Hair follicular keratinocyte (primary cell): ENCODE measurements at places on chromosomes 2 and 18. TPM values are rescaled to one million over a fixed set of nuclear protein-coding genes. Genes with fewer than 3 reads are reported as not detected.

The PHOSPHO2 gene
- total RNA-seq = 3.0 TPM in 2 replicates

The CHRND gene
- total RNA-seq = not detected in 2 replicates

The POMC gene
- 0.19 TPM in 1 of 2 replicates, not detected in the other for total RNA-seq

The NAT8 gene
- total RNA-seq = not detected in 2 replicates

The IMPACT gene
- total RNA-seq = 24.2 and 41.9 TPM in 2 replicates

The ICOS gene
- not detected in 2 replicates for total RNA-seq

The YES1 gene
- 214 and 220 TPM in 2 replicates for total RNA-seq

The MEX3C gene
- total RNA-seq = 38.6 and 52.6 TPM in 2 replicates

The KLHL30 gene
- total RNA-seq = 0.04 TPM in 1 of 2 replicates, not detected in the other

The NEUROD1 gene
- total RNA-seq = not detected in 2 replicates

The ACADL gene
- not detected in 2 replicates for total RNA-seq

The ACVR2A gene
- 2.7 and 2.8 TPM in 2 replicates for total RNA-seq

The IL1F10 gene
- total RNA-seq = 0.08 and 1.3 TPM in 2 replicates

The HS1BP3 gene
- 27.4 and 27.8 TPM in 2 replicates for total RNA-seq

The RNF181 gene
- 158 and 222 TPM in 2 replicates for total RNA-seq

The OR6B2 gene
- not detected in 2 replicates for total RNA-seq

The POTEJ gene
- not detected in 2 replicates for total RNA-seq

The AP1S3 gene
- 16.3 and 19.0 TPM in 2 replicates for total RNA-seq

The NYAP2 gene
- total RNA-seq = not detected in 2 replicates

The B3GNT7 gene
- 0.34 and 0.47 TPM in 2 replicates for total RNA-seq

The MSTN gene
- total RNA-seq = not detected in 2 replicates

The UXS1 gene
- 44.7 and 54.2 TPM in 2 replicates for total RNA-seq

The TFPI gene
- total RNA-seq = 1.4 and 2.3 TPM in 2 replicates

The TNP1 gene
- total RNA-seq = not detected in 2 replicates

The VRK2 gene
- total RNA-seq = 19.6 and 31.6 TPM in 2 replicates

The GLI2 gene
- total RNA-seq = 0.39 TPM in 1 of 2 replicates, not detected in the other

The GPC1 gene
- total RNA-seq = 122 and 162 TPM in 2 replicates

The COLEC12 gene
- 0.38 TPM in 1 of 2 replicates, not detected in the other for total RNA-seq

The AQP4 gene
- not detected in 2 replicates for total RNA-seq

The TRIM43 gene
- total RNA-seq = not detected in 2 replicates

The EMILIN1 gene
- 4.0 and 4.5 TPM in 2 replicates for total RNA-seq

The PROKR1 gene
- total RNA-seq = not detected in 2 replicates

The MDH1B gene
- 0.16 TPM in 1 of 2 replicates, not detected in the other for total RNA-seq

The SLC5A7 gene
- not detected in 2 replicates for total RNA-seq

The TMEM37 gene
- 0.19 TPM in 1 of 2 replicates, not detected in the other for total RNA-seq

The NXPH2 gene
- total RNA-seq = 0.27 TPM in 1 of 2 replicates, not detected in the other

The SLC38A11 gene
- not detected in 2 replicates for total RNA-seq

The BCS1L gene
- total RNA-seq = 45.3 and 62.5 TPM in 2 replicates

The C2orf15 gene
- total RNA-seq = 0.16 and 2.3 TPM in 2 replicates

The TGFA gene
- total RNA-seq = 107 and 194 TPM in 2 replicates

The ROCK1 gene
- total RNA-seq = 16.5 and 20.5 TPM in 2 replicates

The ASB18 gene
- total RNA-seq = not detected in 2 replicates

The SERPINB10 gene
- 0.08 TPM in 1 of 2 replicates, not detected in the other for total RNA-seq

The VIT gene
- total RNA-seq = 0.27 TPM in 1 of 2 replicates, not detected in the other

The RPIA gene
- 3.6 and 4.8 TPM in 2 replicates for total RNA-seq

The CCDC74A gene
- 6.0 and 6.6 TPM in 2 replicates for total RNA-seq

The POU3F3 gene
- total RNA-seq = not detected in 2 replicates
